Stimulated activated memory B cell treated with anti-CD40 and anti-IgM and Interleukin-4, amounts not matched to agents 10 μg/mL and 1 μg/mL and 100 μg/mL, for 72 hours (primary cell): ENCODE measurements at places on chromosomes 3 and 15.

- no peak for ATAC-seq
These were observed 25.8 kb upstream of the MTHFS start for GRCh38 chr15:79922512-79923078.

DNA sequence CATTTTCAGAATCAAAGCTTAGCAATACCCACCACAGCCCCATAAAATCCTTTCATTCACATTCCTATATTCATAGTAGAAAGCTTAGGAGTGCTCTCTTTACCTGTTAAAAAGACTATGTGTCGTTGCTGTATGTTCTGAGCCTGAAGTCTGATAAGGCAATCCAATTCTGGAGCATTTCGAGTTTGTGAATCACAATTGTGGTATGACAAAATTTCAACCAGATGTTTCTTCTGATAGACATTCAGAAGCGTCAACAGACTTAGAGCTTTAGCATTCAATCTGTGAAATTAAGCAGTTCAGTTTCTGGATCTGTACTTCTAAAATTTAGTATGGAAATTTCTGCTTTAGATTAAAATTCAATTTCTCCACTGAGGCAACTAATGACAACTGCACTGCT, 58.3 kb downstream of the TASOR start:
- no peak for ATAC-seq

- ATAC-seq, result no peak
These were observed 41.7 kb downstream of the CHST14 start for GRCh38 chr15:40512440-40512839.

GRCh38 chr3:45154641-45155147, 8.5 kb upstream of the CDCP1 start:
- ATAC-seq, result no peak

DNA sequence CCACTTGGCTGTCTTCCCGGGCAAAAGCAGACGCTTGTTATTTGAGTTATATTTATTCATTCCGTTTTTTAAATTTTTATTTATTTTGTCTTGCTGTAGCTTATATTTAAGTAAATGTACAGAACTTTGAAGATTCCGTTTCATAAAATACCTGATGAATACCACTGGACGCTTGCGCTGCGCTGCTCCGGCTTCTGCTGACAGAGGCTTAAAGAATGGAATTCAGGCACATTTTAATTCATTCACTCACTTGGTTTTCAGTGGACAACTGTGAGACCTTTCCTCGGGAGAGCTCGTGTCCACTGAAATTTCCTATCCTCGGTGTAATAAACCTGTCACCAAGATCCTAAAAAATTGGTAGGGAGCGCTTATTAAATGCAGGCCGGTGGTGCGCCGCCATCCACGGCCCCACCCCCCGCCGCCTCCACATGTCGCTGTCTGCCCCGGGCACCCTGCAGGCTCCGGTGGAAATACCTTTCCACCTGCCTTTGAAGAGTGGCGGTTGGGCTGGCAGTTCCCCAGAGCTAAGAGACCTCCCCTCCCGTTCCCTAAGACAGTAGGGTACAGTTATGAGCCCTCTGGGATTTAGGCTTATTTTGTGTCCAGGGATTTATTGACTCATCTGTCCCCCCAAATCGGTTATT, 62.5 kb upstream of the UBE2E1 start:
- ATAC-seq, result no peak

DNA sequence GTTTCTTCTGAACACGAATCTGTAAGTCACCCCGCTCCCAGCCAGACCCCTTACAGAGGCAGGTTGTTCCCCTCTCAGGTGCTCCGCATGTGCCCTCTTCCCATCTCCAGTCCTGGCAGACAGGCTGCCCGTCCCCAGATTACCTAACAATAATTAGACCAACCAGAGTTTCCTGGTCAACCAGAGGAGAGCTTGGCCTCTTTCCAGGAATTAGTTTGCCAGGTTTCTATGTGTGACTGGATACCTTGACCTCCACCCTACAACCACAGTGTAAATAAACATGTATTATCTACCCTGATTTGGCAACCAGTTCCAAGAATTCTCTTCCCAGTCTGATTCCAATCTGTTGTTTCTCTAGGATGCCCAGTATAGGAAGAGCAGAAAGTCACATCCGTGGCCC, 178.0 kb upstream of the UMPS start:
- no peak for ATAC-seq

GRCh38 chr3:110362751-110363150, 708.9 kb upstream of the NECTIN3 start:
- no peak for ATAC-seq

GRCh38 chr3:81484520-81484919, 276.9 kb downstream of the GBE1 start:
- ATAC-seq, result no peak

DNA sequence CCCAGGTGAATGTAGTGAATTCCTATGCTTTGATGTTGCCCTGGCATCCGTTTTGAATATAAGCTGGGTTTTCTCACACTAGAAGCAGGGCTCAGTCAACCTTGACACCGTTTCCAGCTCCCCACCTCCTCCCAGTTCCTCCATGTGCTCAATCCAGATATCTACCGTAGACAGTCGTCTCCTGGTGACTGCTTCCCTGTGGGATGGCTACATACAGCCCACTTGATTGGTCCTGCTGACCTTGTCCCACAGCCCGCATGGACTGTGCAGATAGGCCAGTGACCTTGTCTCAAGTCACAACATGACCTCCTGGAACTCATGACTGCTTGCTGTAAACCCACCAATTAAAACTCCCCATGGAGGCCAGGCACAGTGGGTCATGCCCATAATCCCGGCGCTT, 8.1 kb downstream of the SEMA7A start:
- no peak for ATAC-seq

- ATAC-seq, result no peak
These were observed 88.8 kb upstream of the PPIB start for GRCh38 chr15:64251658-64252057.

- ATAC-seq, result no peak
These were observed 5.2 kb upstream of the SLC28A1 start for GRCh38 chr15:84879088-84879780.
